Activated T-cell treated with anti-CD3 and anti-CD28 coated beads for 24 hours (primary cell): ENCODE measurements at places on chromosomes 2 and 18.
A peak's percentile ranks its signal among the peaks of the same experiment; 100 is the strongest.

DNA sequence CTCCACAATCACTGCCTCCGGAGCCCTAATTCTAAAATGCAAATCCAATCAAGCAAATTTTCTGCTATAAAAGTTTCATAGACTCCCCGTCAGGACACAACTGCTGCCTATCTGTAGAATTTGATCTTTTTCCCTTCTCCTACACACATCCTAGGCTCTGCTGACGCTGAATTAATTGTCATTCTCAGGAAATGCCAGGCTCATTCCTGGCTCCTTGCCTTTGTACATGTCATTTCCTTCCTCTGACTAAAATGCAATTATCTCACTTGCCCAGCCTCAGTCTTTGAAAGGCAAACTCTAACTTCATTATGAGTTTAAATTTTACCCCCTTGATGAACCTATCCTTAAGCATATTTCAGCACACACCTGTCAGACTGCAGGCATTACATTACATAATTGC, 844.9 kb upstream of the CRIM1 start:
- no peak for DNase-seq

- no peak for DNase-seq
Measured at GRCh38 chr2:38290332-38290731, 86.7 kb downstream of the ATL2 start.

DNA sequence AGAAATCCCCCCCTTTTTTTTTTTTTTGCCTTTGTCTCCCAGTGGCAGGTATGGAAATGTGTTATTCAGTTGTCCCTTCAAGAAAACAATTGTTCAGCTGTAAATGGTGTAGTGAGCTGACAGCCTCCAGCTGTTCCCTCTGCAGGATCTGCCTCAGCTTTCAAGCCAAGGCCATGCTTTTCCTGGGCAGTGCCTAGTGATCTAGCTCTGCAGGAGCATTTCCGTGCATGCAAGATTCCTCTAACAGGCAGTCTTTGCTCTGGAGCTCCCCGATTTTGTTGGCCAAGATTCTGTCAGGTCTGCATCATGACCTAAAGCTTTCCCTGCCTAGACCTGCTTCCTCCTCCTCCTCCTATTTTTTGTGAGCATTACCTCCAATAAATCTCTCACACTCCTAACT, 300.7 kb upstream of the UBE2E3 start:
- no peak for DNase-seq

DNA sequence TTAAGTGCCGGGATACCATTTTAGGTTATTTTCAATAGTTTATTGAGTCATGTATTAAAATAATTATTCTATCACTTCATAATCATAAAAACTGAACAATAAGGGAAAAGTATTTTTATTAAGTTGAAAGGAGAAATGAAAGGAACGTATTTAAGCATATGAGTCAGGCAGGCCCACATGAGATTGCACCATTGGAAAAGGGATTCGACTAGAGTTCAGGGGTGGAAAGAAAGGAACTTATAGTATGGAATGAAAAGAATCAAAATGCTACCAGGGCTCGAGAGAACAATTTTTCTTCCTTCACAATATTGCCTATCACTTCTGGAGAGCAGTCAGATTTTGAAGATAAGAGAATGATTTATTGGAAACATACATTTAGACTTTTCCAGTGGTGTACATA, 516.5 kb upstream of the NETO1 start:
- DNase-seq: no peak

- DNase-seq: no peak
Measured at GRCh38 chr2:10477443-10478297, 29.5 kb upstream of the ODC1 start.

GRCh38 chr18:41004324-41004723, 950.7 kb upstream of the PIK3C3 start:
- DNase-seq: no peak

GRCh38 chr2:205020673-205021072, 475.4 kb downstream of the PARD3B start:
- no peak for DNase-seq

DNA sequence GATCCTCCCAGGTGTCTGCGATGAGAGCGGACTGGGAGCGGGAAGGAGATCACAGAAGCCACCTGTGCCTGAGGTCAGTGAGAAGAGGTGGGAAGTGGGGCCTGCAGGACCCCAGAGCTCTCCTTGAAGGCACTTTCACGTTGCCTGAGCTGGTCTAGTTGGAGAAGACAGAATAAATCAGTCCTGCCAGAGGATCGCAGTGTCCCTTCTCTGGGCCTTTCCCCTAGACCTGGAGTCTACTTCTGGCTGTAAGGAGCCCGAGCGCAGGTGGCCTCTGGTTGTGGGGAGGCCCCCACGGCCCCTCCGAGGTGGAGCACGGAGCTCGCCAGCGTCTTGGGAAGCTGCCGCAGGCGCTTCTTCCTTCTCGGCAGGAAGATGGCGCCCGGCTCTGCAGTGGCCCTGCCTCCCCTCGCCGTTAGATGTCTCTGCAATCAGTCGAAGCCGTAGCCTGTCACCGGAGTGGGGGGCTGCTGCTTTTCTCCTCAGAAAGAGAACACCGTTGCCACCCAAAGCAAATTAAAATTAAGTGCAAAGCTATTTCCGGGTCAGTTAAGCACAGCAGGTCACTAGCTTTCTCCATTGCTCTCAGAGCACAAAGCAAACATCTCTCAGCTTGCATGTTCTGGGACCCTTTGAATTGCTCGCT, 212.0 kb upstream of the MYT1L start:
- DNase-seq: no peak

- DNase-seq: peak; percentile 43
Measured at GRCh38 chr2:44836174-44836573, 105.3 kb upstream of the SIX3 start.

- DNase-seq: no peak
Measured at GRCh38 chr2:110667071-110667470, 10.8 kb downstream of the BUB1 start.
